CD4-positive, alpha-beta T cell (primary cell): ENCODE measurements at places on chromosomes 4 and X.

- DNase-seq = no peak
These were observed 7.5 kb downstream of the DAPP1 start for GRCh38 chr4:99824070-99824599.

GRCh38 chr4:77021614-77022089, 54.1 kb downstream of the CCNI start:
- DNase-seq = no peak

- no peak for DNase-seq
These were observed 38.6 kb downstream of the PRKX start for GRCh38 chrX:3674881-3675280.

DNA sequence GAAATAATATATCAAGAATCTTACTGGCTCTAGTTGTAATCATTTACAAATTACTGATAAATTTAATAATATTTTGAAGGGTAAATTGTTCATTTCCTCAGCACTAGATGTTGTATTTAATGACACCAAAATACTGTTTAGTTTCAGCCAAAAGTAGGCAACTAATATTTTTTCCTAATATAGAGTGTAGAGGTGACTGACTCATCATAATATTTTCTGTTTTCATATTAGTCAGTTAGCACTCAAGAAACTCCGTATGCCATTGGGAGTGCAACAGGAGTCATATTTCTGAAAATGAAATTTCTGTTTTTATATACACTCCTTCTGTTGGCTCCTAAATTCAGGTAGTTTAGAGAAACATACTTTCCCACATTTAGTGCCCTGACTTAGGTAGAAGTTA, 36.6 kb upstream of the PTPN13 start:
- no peak for DNase-seq

DNA sequence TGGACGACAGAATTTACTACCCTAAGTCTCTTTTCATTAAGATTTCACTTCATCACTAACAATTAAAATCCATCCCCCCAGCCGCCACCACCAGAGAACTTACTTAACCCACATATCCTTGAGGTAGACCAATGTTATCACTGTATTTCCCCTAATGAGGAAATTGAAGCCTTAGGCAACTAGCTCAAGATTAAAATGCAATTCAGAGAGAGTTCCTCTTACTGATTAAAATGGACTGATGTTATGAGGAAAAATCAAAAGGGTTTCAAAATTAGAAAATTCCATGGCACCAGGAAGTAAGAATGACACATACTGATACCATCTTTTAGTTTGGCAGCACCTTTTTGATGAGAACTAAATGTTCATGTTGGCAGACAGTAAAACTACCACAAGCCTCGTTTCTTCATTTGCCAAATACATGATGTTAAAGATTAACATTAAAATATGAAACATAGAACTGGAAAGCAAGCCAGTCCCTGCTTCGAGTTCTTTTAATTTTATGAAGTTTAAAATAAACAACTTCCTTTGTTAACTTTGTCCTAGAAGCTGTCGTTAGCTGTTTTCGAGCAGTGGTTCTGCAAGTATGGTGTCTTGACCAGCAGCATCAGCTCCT, 69.3 kb upstream of the CCDC160 start:
- DNase-seq = no peak

DNA sequence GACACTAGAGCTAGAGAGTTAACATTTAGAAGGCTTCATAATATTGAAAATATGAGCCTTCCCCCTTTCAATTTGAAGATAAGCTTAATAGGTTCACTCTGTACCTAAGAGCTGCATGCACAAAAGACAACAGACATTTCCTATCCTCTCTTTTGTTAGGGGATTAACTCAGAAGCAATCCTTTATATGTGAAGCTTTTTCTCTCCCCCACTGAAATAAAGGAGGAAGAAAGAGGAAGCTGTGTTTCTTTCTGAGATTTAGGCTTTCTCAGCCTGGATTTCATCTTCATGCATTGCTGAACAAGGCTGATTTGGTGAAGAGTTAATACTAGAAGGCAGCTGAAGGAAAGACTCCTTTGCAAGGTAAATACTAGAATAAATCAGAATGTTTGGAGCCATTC, 21.0 kb upstream of the CABS1 start:
- DNase-seq = no peak

GRCh38 chr4:8910822-8911315, 39.2 kb upstream of the HMX1 start:
- no peak for DNase-seq

- no peak for DNase-seq
These were observed 356.0 kb downstream of the ADAM29 start for GRCh38 chr4:175273995-175274753.

DNA sequence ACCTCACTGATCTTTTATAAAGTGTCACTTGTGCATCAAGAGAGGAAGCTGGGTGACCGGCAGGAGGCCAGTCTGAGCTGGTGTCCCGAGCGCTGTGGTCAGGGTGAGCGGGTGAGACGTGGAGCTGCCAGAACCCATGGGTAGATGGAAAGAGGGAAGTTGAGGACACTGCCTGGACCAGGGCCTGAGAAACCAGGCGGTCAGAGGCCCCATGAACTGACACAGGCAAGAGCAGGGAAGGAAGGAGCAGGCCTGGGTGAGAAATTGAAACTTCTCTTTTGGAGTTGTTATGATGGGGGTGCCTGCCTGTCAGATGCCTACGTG, 192.6 kb downstream of the AFAP1 start:
- DNase-seq = no peak

DNA sequence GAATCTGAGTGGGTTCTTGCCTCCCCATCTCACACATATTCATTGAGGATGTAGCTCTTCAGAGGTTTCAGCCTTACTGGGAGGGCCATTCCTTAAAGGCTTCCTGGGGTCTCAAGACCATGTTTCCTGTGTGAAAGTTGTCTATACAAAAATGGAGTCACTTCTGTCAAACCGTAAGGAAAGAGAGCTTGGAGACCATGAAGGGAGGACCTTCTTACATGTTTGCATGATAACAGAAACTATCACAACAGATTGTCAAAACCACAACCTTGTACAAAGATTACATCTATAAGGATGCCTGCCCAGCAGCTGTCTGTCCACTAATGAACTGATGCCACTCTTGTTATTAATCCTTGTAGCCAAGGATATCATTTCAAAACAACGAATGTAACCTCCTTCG, 139.3 kb downstream of the PDE5A start:
- DNase-seq = no peak

- DNase-seq = no peak
These were observed 65.7 kb upstream of the KCNIP4 start for GRCh38 chr4:22014222-22014741.

DNA sequence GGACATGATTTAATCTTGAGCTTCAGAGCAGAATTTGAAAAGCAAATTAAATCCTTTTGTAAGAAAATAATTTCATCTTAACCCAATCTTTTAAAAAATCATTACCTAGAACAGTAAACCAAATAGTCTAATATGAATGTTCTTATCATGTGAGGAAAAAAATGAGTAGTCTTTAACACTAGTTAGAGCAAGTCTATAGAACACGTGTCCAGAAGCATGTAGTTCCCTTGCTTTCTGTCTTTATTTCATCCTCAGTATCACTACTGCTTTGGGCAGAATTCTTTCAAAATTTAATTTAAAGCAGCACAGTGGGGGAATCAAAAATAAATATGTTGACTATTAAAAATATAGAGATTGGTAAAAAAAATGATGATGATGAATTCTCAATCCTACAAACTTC, 2.1 kb downstream of the RBM47 start:
- DNase-seq = no peak

DNA sequence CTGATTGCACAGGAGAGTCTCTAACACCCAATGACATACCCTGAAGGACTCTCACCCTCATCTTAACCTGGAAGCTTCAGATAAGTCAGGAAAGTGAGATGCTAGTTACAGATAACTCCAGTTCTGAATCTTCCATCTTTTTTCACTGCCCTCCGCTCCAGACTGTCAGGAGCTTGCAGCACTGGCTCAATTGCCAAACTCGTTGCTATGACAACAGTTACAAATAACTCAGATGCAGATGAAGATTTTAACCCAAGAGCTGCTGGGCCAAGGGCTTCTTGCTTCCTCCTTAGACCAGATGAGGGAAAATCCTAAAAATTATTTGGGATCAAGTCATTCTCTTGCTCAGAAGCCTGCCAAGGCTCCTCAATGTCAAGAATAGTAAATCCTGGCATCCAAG, 109.1 kb upstream of the HUWE1 start:
- DNase-seq = no peak

DNA sequence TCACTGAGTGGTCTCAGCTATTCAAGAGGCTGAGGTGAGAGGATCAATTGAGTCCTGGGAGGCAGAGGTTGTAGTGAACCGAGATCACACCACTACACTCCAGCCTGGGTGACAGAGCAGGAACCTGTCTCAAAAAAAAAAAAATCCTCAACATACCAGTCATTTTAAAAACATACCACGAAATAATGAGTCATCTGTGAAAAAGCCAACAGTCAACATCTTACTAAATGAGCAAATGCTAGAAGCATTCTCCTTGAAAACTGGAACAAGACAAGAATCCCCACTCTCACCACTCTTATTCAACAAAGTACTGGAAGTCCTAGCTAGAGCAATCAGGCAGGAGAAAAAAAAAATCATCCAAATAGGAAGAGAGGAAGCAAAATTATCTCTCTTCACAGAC, 104.0 kb upstream of the ARHGEF9 start:
- no peak for DNase-seq

- no peak for DNase-seq
These were observed 6.9 kb upstream of the HAND2 start for GRCh38 chr4:173536808-173537429.

DNA sequence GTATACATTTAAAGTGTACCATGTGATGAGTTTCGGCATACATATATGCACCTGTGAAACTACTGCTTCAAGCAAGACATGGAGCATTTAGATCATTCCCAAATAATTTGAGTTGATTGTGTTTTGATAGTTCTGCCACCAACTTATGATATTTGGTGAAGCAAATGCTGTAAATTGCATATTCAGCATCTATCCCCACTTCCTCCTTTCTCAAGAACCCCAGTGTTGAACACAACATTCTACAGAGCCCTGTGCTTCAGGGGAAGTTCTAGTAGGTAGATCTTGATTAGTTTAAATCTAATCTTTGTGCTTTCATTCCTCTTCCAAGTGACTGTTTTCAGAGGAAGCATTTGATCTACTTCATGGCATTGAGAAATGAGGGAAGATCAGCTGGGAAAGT, 5.4 kb upstream of the SHROOM3 start:
- no peak for DNase-seq

DNA sequence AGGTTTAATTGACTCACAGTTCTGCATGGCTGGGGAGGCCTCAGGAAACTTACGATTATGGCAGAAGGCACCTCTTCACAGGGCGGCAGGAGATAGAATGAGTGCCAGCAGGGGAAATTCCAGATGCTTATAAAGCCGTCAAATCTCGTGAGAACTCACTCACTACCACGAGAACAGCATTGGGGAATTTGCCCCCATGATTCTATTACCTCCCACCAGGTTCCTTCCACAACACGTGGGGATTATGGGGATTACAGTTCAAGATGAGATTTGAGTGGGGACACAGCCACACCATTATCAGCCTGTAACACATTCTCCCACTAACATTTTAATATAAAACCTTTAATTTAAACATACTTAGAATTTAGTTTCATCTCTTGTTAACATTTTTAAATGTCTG, 144.7 kb upstream of the SMIM10 start:
- DNase-seq = no peak

- DNase-seq = no peak
These were observed 73.1 kb downstream of the QRFPR start for GRCh38 chr4:121307445-121308327.

GRCh38 chr4:148692242-148692641, 250.0 kb upstream of the NR3C2 start:
- no peak for DNase-seq

DNA sequence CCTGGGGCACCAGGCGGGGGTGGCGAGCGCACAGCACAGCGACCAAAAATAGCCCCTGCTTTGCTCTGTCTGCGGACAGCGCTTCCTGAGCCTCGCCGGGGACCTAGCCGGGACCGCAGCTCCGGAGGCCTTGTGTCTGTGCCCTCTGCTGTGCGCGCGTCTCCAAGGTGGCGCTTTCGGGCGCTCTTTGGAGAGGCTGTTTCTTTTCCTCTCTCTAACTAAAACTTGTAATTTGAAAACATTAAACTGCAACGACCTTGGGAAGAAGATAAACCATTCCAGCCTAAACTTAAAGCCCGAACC, 3.4 kb downstream of the ARX start:
- DNase-seq = no peak

DNA sequence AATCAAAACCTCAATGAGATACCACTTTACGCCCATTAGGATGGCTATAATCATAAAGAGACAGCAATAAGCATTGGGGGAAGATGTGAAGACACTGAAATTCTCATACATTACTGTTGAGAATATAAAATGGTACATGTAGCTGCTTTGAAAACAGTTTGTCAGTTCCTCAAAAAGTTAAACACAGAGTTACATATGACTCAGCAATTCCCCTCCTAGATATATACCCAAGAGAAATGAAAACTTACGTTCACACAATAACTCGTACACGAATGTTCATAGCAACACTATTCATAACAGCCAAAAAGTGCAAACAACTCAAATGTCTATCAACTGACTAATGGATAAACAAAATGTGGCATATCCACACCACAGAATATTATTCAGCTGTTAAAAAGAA, 36.6 kb downstream of the PHF8 start:
- DNase-seq = no peak

GRCh38 chrX:123590842-123591486, 141.9 kb downstream of the THOC2 start:
- no peak for DNase-seq

DNA sequence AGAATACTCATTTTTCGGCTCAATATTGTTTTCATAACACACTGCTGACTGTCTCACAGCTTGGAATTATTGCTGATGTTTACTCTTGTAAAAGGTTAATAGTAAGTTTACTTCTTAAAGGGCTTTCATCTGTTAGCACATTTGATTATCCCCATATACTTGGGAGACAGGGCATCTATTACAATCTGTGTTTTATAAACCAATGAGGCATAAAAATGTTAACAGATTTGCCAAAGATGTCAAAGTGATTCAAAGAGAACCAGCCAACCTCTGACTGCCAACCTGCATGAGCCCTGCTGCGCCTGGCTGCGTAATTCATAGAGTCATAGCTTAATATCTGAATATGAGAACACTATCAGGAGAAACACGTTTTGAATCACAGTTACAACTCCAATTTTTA, 665.6 kb downstream of the TRIML1 start:
- no peak for DNase-seq

GRCh38 chr4:30943356-30943755, 223.2 kb downstream of the PCDH7 start:
- DNase-seq = no peak

GRCh38 chrX:66008328-66008970, 31.4 kb downstream of the VSIG4 start:
- DNase-seq = no peak
